ENCODE measurements at places on chromosomes 7 and 10.

- DNase-seq: no peak
Measured at GRCh38 chr7:76359978-76360638, 1.3 kb upstream of the YWHAG start.

DNA sequence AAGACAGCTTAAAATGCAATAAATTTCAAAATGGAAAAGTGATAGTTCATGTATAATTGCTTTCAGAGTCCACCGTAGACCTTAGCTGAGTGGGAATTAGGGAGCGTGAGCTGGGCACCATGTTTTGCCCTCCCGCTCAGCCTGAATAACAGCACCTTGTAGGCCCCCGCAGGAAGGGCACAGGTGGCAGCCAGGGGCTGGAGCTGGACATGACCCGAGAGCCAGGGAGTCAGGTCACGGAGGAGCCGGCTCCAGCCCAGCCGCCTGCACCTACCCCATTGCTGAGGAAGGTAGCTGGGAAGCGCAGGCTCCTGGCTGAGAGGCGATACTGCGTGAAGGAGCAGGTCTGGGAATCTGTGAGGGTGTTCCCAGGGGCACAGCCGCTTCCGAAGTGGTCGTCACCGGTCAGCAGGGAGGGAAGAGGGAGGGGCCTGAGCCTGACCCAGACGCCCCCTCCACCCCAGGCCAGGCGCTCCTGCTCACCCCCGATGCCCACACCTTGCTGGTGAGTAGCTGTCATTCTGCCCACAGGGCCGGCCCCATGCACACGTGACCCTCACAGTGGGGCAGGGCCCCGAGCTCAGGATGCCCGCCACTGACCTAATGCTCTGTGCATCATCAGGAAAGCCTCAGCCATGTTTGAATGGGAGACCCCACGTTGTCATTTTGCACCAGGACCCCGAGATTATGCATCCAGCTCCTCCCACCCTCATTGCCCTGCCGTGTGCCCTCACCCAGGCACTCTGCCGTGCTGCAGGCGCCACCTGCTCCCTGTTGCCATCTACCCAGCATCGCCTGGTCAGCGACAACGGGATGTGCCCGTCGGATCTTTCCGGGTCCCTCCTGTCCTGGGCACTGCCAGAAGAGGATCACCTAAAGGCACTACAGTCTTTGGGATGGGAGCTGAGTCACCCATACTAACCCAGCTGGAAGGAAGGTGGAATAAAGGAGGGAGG lies 129.2 kb upstream of the TCERG1L start:
- DNase-seq: no peak

DNA sequence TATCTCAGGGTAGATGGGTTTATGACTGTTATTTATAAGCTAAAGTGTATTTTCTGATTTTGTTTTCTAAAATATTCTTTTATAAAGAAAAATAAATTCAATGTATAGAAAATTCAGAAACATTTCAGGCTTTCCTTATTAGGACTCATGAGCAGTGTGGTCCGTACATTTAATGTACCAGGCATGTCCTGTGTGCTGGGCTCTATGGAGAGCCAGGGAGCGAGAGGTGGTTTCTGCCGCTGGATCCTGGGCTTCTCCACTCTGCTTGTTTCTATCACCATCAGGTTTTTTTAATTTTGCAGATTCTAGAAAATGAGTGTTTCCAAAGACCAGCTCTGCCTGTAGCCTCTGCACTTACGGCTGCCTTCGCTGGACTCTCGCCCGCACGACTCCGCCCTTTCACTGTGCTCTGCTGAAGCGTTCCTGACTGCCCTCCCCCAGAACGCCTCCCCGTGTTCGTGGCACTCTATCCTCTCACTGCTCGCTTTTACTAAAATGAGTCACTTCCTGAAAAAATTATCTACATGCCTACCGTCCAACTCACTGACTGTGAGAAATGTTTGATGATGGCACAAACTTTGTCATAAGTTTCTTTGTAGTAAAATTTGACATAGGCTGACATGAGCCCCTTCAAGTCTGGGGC lies 188.5 kb downstream of the ZMYND11 start:
- peak; percentile 93 for DNase-seq

GRCh38 chr7:128135515-128136214 lies 104.4 kb upstream of the LRRC4 start:
- DNase-seq: peak; percentile 31

DNA sequence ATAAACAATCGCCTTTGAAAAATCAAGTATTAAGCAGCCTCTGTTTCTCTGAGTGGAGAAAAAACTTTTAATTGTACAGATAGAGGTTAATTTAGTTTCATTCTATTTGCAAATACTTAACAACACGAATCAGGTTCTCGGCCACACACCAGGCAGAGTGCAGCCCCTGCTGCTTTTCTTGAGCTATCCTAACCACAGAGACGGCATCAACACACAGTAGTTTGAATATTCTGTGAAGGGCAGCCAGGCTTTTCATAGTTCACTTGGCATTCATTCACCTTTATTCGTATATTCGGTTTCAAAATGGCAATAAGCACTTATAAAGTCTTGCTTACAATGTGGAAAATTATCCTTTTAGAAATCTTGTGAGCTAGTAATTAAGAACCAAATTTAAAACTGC lies 5.7 kb downstream of the ADARB2 start:
- no peak for DNase-seq

DNA sequence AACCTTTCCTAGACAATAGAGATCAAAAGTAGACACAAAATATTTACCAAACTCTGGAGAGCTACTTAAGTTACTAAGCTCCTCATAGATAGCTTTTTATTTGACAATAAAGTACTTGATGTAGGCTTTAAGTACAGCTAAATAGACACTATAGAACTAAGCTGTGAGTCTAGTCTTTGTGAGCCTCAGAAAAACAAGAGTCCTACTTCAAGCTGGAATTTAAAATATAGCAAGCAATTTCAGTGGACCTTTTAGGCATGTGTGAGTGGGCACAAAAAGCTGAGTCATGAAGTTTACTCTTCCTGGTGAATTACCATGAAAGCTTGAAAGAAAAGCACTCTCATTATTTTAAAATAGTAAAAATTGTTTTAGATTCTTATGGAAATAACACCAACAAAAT lies 76.1 kb downstream of the ADD3 start:
- no peak for DNase-seq

- peak; percentile 68 for DNase-seq
Measured at GRCh38 chr10:119542357-119542987, at the start of gene RGS10. Gene RGS10, minus strand, starts transcription at chr10:119542719. Its CDS starts 81 bp downstream, at chr10:119542638.

- DNase-seq: no peak
Measured at GRCh38 chr7:35576031-35576573, 118.8 kb downstream of the HERPUD2 start.
